ENCODE measurements at places on chromosomes 11 and 22. TPM values are rescaled to one million over a fixed set of nuclear protein-coding genes. Genes with fewer than 3 reads are reported as not detected.

DNA sequence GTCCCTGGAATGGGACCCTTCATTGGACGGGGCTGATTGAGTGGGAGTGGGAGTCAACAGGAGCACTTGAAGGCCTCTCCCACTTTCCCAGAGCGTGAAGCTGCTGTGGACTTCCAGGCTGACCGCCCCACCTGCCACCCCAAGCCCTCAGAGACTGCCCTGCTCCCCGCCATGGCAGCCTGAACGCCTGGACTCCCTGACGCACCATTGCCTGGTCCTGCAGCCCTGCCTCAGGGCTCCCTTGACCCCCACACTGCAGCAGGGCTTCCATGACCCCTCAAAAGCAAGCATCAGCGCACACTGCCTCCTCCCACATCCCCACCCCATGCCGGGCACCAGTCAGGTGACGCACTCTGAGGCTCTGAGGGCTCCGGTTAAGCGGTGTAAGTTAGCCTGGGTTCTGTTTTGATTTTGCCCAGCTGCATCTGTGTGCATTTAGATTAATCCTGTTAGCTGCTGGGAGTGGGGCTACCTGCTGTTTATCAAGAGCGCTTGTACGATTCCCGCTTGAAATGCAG is 39.4 kb downstream of the TRIM29 start:
- no peak for DNase-seq

- DNase-seq: peak; percentile 55
Observed at GRCh38 chr11:128520206-128520887, 67.0 kb downstream of the ETS1 start.

DNA sequence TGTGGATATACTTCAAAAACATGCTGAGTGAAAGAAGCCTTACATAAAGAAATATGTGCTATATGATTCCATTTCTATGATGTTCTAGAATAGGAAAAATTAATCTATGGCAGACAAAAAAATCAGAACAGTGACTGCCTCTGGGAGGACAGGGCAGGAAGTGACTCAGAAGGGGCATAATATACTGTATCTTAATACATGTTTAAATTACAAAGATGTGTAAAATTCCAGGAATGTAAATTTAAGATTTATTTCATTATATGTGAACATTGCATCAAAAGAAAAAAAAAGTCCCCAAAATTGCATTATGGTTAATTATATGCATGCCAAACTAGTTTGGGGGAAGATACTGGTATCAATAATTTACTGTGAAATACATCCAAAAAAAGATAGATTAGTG is 32.2 kb downstream of the SBF2 start:
- DNase-seq: no peak

- DNase-seq: peak; percentile 57
Observed at GRCh38 chr11:73965076-73965763, 14.4 kb downstream of the DNAJB13 start.

DNA sequence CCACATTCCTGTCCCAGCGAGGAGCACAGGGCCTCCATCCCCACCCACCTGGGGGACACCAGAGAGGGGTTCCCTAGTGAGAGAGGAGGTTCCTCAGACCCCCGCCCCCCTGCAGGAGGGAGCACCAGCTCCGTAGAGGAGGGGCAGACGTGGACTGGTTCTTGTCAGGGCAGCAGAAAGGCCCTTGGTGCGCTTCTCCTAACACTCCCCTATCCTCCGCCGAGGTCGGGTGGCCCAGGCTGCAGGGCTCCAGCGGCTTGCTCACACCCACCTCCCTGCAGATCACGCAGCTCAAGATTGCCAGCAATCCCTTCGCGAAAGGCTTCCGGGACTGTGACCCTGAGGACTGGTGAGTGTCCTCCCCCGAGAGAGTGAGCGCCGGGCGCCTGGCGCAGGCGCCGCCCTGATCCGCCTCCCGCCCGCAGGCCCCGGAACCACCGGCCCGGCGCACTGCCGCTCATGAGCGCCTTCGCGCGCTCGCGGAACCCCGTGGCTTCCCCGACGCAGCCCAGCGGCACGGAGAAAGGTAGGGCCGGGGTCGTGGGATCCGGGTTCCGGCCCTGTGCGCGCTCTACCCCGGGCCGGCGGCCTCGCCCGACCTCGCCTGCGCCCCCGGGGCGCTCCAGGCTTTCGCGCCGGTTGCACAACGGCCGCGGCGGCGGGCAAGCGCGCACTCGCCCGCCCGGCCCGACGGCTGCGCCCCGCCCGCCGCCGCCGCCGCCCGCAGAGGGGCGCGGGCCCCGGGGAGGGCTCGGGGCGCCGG is 5.1 kb downstream of the TBX1 start:
- DNase-seq: peak; percentile 37

GRCh38 chr11:100769165-100769564 is 82.1 kb downstream of the ARHGAP42 start:
- DNase-seq: peak; percentile 19

The SMC1B gene
- not detected for total RNA-seq

The NXPE4 gene
- not detected for total RNA-seq

The VPREB3 gene
- not detected for total RNA-seq

The CDC42EP2 gene
- 21.3 TPM for total RNA-seq

Data from fibroblast of villous mesenchyme (primary cell).